ENCODE measurements at places on chromosomes 12 and 14.

- no peak for DNase-seq
These were observed 44.3 kb upstream of the TRAF3 start for GRCh38 chr14:102732924-102733323.

DNA sequence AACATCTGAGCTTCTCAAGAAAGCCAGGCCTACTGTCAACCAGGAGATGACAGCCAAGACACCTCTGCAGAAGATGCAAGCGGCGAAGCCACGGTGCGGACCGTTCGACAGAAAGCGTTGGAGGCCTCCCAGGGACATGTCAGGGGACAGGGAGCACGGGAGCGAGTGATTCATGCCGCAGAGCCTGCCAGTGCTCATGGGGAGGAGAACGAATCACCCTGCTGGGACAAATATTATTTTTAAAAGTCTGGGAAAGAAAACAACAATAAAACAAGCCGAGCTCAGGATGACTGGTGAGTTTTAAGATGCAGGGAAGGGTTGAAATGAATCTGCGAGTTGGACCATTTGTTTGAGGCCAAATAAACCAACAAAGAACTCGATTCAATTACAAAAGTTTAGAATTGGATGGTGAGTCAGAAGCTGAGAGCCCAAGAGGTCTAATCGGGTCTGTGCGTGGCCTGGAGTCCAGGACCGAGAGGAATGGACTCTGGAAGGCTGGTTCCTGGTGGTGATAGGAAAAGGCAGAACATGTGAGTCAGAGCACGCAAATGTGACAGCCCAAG is 91.0 kb downstream of the RBM19 start:
- DNase-seq: no peak

GRCh38 chr12:19397534-19397933 is 41.8 kb upstream of the AEBP2 start:
- no peak for DNase-seq

DNA sequence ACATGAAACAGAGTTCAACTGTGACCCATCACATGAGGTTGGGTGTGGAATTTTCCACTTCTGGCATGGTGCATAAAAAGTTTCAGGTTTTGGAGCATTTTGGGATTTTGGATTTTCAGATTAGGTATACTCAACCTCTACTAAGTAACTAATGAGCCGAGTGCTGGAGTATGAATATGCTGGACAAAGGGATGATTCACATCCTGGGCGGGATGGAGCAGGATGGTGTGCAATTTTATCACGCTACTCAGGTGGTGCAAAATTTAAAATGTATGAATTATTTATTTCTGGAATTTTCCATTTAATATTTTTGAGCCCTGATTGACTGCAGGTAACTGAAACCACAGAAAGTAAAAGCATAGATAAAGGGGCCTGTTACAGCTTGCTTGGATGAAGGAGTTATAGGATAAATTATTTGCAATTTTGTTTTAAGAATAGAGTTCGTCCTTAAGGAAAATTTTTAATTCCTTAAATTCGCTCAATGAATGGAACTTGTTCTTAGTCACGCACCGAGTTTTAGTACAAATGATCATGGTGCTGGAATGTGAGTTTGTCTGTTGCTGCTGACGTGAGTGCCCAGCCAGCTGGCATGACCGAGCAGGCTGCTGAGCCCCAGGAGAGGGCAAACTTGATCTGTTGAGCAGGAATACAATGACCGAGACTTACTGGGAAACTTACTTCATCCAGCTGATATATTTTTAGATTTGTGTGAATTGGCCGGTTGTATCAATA is 176.3 kb downstream of the ESR2 start:
- DNase-seq: no peak

GRCh38 chr14:63902375-63902976 is 49.7 kb downstream of the SYNE2 start:
- DNase-seq: no peak

DNA sequence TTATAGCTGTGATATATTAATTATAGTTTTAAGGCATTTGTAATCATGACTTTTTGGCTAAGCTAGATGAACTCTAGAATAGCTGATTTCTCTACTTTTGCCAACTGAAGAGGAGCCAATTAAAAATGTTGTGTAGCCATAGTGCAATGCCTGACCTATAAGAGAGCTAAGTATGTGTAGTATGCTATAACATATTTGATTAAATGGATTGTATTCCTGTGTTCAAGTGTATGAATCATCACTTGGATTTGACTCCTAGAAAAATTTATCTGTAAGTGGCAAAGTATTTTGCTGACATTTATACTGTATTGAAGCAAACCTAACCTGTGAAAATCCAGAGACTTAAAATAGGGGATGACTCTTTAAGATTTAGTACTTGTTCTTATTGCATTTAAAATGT is 34.2 kb downstream of the PCNX4 start:
- DNase-seq: no peak

- no peak for DNase-seq
These were observed 264.9 kb downstream of the NAV3 start for GRCh38 chr12:78095623-78096022.

- DNase-seq: no peak
These were observed 308.7 kb upstream of the DDHD1 start for GRCh38 chr14:53461858-53462257.

DNA sequence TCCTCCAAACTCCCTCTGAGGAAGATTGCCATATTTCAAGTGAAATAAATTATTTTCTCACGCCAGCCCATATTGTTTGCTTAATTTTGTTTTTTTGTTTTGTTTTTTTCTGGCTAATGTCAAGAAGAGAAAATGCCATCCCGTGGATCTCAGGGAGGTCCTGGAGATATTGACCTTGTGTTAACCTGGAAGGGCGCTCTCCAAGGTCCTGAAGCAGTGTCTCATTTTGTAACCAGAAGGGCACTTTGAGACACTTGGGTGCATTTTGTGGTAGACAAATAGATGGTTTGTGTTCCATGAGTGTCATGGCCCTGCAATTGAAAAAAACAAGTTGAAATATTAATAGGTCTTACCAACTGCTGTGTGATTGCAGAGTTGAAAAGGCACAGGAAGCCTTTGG is 268.9 kb downstream of the SUDS3 start:
- no peak for DNase-seq

GRCh38 chr12:130573766-130574165 is 142.3 kb downstream of the RIMBP2 start:
- no peak for DNase-seq

- DNase-seq: no peak
These were observed 325.7 kb upstream of the RGS6 start for GRCh38 chr14:71606575-71606974.

DNA sequence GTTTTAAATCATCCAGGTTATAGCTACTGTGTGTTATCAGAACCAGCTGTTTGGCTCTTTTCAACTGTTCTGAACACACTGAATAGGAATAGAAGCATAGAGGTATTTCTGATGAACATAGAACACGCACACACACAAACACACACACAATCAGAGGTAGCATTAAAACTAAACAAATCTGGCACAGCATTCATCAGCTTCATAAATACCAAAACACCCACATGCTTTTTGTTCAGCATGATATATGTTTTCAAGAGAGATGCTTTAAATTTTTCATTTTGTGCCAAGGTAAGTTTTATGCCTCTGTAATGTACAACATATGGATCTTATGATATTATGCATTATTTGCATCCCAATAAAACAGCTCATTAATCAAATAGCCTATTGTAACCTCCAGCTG is 208.6 kb downstream of the GALC start:
- DNase-seq: no peak

DNA sequence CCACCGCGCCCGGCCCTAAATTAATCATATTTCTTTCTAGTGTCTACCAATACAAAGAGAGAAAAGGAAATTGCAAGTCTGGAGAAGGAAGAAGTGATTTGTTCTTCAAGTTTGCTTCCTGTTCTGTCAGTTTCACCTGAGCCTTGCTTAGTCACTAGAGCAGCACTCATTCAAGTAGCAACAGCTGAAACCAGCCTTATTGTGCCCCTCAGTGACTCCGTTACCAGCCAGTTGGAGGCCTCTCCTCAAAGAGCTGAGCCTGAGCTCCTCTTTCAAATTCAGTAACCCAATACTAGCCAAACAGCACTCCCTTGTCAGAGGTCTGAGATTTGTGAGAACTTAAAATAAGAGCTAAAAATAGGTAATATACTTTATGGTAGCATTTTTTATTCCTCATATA is 17.4 kb downstream of the PAWR start:
- DNase-seq: no peak

DNA sequence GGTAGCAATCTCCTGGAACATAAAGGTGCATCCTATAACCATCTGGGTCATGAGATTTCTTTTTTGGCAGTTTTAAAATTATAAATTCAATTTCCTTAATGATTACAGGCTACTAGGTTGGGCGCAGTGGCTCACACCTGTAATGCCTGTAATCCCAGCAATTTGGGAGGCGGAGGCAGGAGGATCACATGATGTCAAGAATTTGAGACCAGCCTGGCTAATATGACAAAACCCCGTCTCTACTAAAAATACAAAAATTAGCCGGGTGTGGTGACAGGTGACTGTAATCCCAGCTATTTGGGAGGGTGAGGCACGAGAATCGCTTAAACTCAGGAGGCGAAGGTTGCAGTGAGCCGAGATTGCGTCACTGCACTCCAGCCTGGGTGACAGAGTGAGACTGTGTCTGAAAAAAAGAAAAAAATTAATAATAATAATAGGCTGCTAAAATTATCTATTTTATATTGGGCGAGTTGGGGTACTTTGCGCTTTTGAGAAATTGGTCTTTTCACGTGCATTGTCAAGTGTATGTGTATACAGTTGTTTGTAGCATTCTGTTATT is 17.2 kb upstream of the ARF6 start:
- DNase-seq: no peak

DNA sequence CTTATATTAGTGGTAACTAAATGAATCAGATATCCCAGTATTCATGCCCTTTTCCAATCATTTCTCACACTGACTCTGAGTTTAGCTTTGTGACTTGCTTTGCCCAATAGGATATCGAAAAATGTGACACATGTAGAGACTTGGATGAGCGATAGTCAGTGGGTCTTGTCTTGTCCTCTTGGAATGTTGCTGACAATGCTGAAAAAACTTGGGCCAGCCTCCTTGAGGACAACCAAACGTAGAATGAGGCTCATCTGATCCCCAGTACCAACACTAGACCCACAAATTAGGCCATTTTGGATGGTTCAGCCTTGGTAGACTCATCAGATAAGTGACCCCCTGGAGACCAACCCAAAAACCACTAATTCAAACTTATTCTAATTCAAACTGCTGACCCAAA is 351.0 kb downstream of the GRIN2B start:
- no peak for DNase-seq

- DNase-seq: no peak
These were observed 136.5 kb downstream of the TGFB3 start for GRCh38 chr14:75845136-75845804.

DNA sequence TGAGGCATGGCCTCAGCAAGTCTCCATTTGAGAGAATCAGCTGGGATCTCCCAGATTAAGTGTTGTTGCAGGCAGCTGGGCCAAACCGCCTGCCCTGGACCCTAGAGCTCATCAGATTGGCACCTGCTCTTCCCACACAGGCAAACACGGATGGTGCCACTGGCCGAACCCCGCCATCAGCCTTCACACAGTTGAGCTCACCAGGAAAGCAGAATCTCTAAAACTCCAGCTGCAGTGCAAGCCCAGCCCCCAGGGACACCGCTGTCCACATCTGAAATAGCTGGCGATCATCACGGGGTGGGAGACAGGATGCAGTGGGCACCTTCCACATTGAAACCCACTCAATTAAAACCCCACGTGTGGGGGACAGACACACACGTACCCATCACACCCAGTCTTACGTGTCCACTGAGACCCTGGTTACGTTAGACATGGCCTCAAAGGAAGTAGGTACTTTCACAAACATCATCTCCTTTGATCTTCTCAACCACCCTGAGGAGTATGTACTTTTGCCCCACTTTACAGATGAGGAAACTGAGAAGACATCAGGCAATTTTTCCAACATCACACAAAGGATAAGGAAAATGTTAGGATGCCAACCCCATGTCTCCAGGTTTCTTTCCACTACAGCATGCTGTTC is 88.8 kb downstream of the SINHCAF start:
- no peak for DNase-seq

DNA sequence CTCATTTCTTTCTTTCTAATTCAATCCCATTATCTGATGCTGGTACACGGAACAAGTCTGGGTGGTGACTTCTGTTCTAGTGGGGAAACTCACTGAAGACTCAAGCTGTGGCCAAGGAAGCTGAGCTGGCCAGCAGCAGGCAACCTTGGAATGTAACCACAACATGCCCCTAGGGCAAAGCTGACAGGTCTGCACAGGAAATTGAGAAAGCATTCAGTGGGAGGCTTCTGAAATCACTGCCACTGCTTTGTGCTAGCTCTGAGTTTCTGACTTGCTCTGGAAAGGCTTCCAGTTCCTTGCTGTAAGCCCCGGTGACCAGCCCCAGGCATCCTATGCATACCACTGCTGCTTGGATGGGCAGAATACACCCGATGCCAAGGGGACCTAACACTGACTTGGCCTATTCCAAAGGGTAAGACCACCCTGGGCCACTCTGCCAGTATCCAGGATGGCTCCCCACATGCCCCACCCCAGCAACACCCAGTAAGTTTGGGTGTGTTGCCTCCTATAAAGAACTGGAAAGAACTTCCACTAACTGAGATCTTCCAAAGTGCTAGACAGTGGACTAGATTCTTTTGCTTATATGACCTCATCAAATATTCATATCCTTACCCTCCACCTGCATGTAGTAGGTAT is 84.5 kb upstream of the CDKN3 start:
- no peak for DNase-seq

- no peak for DNase-seq
These were observed 1275.7 kb upstream of the FLRT2 start for GRCh38 chr14:84254290-84254689.

GRCh38 chr14:95677179-95677835 is 8.9 kb upstream of the TCL1B start:
- no peak for DNase-seq

DNA sequence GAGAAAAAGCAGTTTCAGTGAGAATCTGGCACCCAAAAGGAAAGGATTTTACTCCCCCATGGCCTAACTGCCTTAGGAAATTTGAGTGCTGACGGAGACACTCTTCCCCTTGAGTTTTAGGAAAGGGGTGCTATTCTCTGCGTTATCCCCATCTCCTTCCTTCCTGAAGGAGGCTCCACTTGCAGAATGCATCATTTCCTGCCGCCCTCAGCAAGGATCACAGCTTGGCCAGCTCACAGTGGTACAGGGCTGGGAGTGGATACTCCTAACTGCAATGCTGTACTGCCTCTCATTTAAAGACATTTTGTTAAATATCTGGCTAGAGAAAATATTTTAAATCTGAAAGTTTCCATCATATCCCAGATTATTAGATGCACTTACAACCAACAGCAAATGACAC is 33.0 kb downstream of the RDH12 start:
- DNase-seq: no peak
